ENCODE measurements at places on chromosomes 3 and 15. TPM values are rescaled to one million over a fixed set of nuclear protein-coding genes. Genes with fewer than 3 reads are reported as not detected.

The INSYN1 gene
- 0.58 TPM for total RNA-seq

The ARGFX gene
- total RNA-seq: not detected

DNA sequence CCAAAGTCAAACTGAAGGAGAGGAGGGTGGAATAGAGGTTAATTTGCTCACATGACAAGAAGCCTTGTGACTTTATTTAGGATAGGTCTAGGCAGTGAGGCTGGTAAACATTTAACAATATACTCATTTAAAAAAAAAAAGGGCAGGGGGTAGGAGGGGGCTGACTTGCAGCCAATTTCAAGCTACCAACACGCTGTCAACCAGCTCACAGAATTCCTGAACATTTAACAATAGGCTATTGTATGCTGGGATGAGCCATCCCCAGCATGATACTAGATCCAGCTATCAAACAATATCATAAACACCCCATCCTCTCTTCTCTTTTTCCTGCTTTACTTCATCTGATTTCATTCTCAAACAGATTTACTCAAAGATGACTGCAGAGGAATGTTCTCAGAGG is 1096.3 kb upstream of the CFAP20DC start:
- DNase-seq: no peak
- no peaks in the 10 kb centered on the region for H3K4me1 ChIP-seq
- H3K27me3 ChIP-seq: no peaks in the 10 kb centered on the region
- H3K4me3 ChIP-seq: no peak overlapping the region
- H3K27ac ChIP-seq: no peak overlapping the region
- H3K36me3 ChIP-seq: no peaks in the 10 kb centered on the region

The GOLGA6A gene
- not detected for total RNA-seq

The C3orf18 gene
- total RNA-seq: 2.6 TPM
